ENCODE measurements at places on chromosomes 2 and 18. TPM values are rescaled to one million over a fixed set of nuclear protein-coding genes. Genes with fewer than 3 reads are reported as not detected.

COL6A3 gene
- total RNA-seq = 0.02 TPM

PRKAG3 gene
- total RNA-seq = not detected

MALL gene
- not detected for total RNA-seq

SLC9A2 gene
- total RNA-seq = not detected

CDH2 gene
- not detected for total RNA-seq

CTAGE1 gene
- total RNA-seq = not detected

LRRTM4 gene
- total RNA-seq = not detected

SCRN3 gene
- 19.4 TPM for total RNA-seq

SLC23A3 gene
- 4.9 TPM for total RNA-seq

SKA1 gene
- total RNA-seq = 0.71 TPM

TGFA gene
- 0.31 TPM for total RNA-seq

DCDC2C gene
- not detected for total RNA-seq

RUFY4 gene
- 0.53 TPM for total RNA-seq

UNC50 gene
- 35.3 TPM for total RNA-seq

SPP2 gene
- not detected for total RNA-seq

TUBA3E gene
- total RNA-seq = not detected

ACMSD gene
- not detected for total RNA-seq

SKOR2 gene
- not detected for total RNA-seq

KIF1A gene
- not detected for total RNA-seq

SALL3 gene
- not detected for total RNA-seq

CFLAR gene
- 320 TPM for total RNA-seq

ALK gene
- not detected for total RNA-seq

DHX57 gene
- total RNA-seq = 20.4 TPM
